Thyroid gland (tissue), 4 donors: ENCODE measurements at places on chromosomes 7 and 10. TPM values are rescaled to one million over a fixed set of nuclear protein-coding genes. Genes with fewer than 3 reads are reported as not detected.

DNA sequence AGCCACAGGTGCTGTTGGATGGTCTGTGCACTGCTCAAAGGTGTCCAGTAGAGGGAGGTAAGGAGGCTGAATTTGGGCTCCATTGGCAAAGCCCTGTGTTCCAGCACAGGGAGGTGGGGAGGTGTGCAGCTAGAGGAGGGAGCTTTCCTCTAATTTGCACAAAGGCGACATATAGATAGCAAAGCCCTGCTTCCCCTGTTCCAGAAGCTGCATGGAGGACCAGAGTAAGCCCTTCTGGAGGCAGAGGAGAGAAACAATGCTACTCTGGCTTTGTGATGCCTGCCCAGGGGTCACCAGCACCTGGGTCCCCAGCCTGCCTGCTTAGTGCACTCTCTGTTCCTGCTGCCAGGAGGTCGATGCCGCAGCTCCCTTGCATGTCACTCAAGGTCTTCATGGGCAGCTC is 3.4 kb upstream of the ARHGAP22 start:
- H3K27me3 ChIP-seq: no peaks in the 10 kb centered on the region
- H3K4me1 ChIP-seq: peaks cover 13% of the 10 kb centered on the region
- DNase-seq: peak; percentile 38
- no peak overlapping the region for H3K4me3 ChIP-seq
- no peak overlapping the region for H3K27ac ChIP-seq

GRCh38 chr7:37038706-37039105 is 314.4 kb upstream of the AOAH start:
- no peak overlapping the region for H3K4me3 ChIP-seq
- no peaks in the 10 kb centered on the region for H3K36me3 ChIP-seq
- H3K27me3 ChIP-seq: no peaks in the 10 kb centered on the region
- no peaks in the 10 kb centered on the region for H3K4me1 ChIP-seq

Gene TLL2
- 1.6 TPM for total RNA-seq

- H3K27ac ChIP-seq: no peak overlapping the region
- H3K4me3 ChIP-seq: no peak overlapping the region
- no peak for DNase-seq
- no peaks in the 10 kb centered on the region for H3K36me3 ChIP-seq
- H3K27me3 ChIP-seq: no peaks in the 10 kb centered on the region
Measured at GRCh38 chr10:71082960-71083715, 129.2 kb upstream of the UNC5B start.

DNA sequence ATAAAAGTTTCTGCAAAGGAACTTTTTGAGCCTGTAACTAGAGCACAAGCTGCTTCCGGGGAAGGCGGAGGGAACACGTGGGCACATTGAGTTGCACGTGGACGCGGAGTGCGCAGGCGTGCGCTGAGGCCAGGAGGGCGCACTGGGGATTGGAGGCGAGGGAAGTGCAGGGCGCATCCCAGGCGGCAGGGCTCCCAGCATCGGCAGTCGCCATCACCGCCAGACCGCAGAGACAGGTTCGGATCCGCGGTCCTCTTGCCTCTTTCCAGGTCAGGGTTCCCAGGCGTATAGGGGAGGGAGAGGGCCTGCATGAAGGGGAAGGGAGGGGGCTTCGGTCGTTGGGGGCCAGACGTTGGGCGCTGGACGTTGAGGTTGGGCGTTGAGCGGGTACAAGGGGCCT is at the start of gene TDRD1:
Gene TDRD1 (plus strand): TSS at position 206 of the 400 bp plus-strand sequence. CDS start 8,479 bp downstream, outside the sequence.
- no peak within 1 kb of the TSS for H3K27ac ChIP-seq
- DNase-seq: no peak
- no peaks in the 10 kb centered on the region for H3K36me3 ChIP-seq
- H3K4me1 ChIP-seq: no peaks in the 10 kb centered on the region
- H3K27me3 ChIP-seq: no peaks in the 10 kb centered on the region
- H3K4me3 ChIP-seq: no peak within 1 kb of the TSS

GRCh38 chr7:41954976-41955375 is 252.1 kb upstream of the INHBA start:
- H3K4me1 ChIP-seq: peaks cover 25% of the 10 kb centered on the region
- H3K36me3 ChIP-seq: no peaks in the 10 kb centered on the region
- no peak for DNase-seq

Gene CCDC146
- total RNA-seq: 35.9 TPM

Gene HTR5A
- not detected for total RNA-seq

Gene KAZALD1
- total RNA-seq: 3.7 TPM

GRCh38 chr7:22192801-22193200 is 164.2 kb downstream of the RAPGEF5 start:
- peaks cover 10% of the 10 kb centered on the region for H3K4me1 ChIP-seq
- DNase-seq: no peak
- H3K27ac ChIP-seq: no peak overlapping the region
- H3K27me3 ChIP-seq: no peaks in the 10 kb centered on the region

Gene MLXIPL
- total RNA-seq: 9.7 TPM

Gene UCMA
- not detected for total RNA-seq

- H3K4me3 ChIP-seq: no peak overlapping the region
- DNase-seq: no peak
- H3K27me3 ChIP-seq: peaks cover 50% of the 10 kb centered on the region
- no peak overlapping the region for H3K27ac ChIP-seq
- H3K4me1 ChIP-seq: peaks cover 8% of the 10 kb centered on the region
Measured at GRCh38 chr7:27249724-27250556, 7.3 kb downstream of the EVX1 start.

Gene EFCAB10
- not detected for total RNA-seq

Gene CRTAC1
- total RNA-seq: 2.6 TPM

- H3K4me1 ChIP-seq: no peaks in the 10 kb centered on the region
- DNase-seq: no peak
- H3K27ac ChIP-seq: no peak overlapping the region
- no peaks in the 10 kb centered on the region for H3K27me3 ChIP-seq
Measured at GRCh38 chr7:112546723-112547513, 66.1 kb downstream of the LSMEM1 start.

DNA sequence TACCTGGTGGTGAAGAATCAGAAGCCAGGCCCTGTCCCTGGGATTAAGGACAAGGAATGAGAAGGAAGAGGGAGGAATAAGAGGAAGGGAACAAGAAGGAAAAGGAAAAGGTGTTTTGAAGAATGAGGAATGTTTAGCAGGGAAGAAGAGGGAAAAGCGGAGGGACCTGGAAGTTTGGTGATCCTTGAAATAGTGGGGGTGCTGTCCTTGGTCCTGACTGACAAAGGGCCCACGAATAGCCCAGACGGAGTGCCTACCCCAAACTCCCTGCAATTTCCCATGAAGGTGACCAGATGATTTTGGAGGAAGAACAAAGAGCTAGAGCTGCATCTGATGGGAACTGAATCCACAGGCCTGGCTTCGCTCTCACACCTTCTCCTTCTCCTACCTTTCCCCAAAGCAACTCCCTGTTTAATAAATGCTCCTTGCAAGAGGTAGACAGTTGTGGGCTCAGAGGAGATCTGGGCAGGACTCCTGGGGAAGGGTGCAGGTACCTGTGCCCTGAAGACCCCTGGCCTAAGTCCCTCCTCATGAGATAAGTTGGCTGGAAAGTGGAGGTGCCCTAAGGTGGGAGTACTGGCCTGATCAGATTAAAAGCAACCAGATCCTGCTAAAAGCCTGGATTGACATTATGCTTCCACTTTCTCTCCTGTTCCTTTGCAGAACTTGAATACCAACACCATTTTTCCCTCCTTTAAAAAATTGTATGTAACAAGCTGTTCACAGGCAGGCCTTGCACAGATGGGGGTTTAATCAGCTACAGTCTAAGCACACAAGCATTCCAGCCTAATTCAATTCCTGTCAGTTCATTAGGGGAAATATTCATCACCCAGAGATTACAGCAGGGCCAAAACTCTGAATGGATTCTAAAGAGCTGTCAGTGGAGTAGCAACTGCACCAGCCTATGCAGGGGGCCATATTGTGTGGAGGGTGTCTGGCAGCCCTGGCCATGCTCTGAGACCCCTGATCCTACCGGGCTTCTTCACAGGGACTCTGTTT is 19.4 kb downstream of the KAZALD1 start:
- no peak overlapping the region for H3K4me3 ChIP-seq
- no peaks in the 10 kb centered on the region for H3K36me3 ChIP-seq
- H3K27me3 ChIP-seq: no peaks in the 10 kb centered on the region

Gene TMEM184A
- total RNA-seq: 0.44 TPM

GRCh38 chr7:102407910-102408309 is 11.7 kb downstream of the PRKRIP1 start:
- H3K4me1 ChIP-seq: no peaks in the 10 kb centered on the region
- H3K27ac ChIP-seq: no peak overlapping the region
- DNase-seq: no peak
- peaks cover 62% of the 10 kb centered on the region for H3K36me3 ChIP-seq
- no peak overlapping the region for H3K4me3 ChIP-seq

Gene NPFFR1
- total RNA-seq: 0.13 TPM

Gene NANOS1
- 25.0 TPM for total RNA-seq

DNA sequence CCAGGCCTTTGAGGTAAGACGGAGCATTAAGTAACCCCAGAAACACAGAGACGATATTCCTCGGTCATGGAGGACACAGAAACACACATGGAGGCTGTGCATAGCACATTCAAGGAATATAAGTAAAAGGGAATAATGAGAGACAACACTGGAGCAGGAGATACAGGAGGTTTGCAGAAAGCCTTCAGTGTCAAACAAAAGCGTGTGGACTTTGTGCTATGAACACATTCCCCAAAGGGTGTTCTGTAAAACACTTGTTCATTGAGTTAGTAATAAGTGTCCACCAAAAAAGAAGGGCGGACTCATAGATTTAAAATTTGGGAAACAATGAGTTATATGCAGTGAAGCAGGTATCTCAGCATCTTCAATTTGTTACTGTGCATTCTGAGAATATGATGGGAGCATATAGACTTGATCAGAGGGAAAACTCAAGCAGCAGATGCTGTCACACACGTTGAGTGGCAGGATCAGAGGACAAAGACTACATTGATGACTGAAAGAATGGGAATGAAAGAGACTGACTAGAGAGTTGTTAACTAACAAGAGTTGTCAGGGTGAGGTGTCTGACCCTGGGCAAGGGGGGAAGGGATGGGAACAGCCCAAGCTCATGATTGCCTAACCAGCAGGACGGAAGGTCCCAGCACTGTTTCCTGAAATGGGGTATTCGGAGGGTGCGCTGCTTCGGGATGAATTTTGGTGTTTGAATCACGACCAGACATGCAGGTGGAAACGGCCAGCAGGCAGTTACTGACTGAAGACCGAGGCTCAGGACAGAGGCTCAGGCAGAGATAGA is 85.2 kb upstream of the VIPR2 start:
- no peaks in the 10 kb centered on the region for H3K36me3 ChIP-seq
- no peak overlapping the region for H3K27ac ChIP-seq
- no peak overlapping the region for H3K4me3 ChIP-seq
- H3K4me1 ChIP-seq: no peaks in the 10 kb centered on the region
- no peaks in the 10 kb centered on the region for H3K27me3 ChIP-seq

DNA sequence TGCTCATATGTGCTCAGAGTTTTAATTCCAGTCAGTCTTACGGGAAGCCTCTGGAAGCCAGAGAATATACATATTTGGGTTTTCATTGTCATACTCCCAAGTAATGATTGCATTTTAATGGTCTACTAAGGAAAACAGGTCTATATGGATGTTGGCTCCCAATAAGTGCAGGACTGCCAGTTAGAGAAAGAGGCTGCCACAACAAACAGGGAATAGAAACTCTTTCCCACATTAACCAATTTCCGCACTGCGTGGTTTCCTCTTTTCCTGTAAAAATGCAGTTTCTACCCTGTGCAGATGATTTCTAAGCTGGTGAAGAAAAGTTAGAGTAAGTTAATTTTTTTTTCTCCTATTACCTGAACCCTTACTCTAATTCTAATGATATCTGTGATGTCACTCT is 78.2 kb downstream of the CCSER2 start:
- no peaks in the 10 kb centered on the region for H3K36me3 ChIP-seq
- no peak overlapping the region for H3K27ac ChIP-seq
- H3K4me1 ChIP-seq: peaks cover 8% of the 10 kb centered on the region
- no peaks in the 10 kb centered on the region for H3K27me3 ChIP-seq

GRCh38 chr7:149310113-149310836 is 48.3 kb downstream of the ZNF783 start:
- no peak overlapping the region for H3K27ac ChIP-seq
- DNase-seq: no peak
- no peaks in the 10 kb centered on the region for H3K36me3 ChIP-seq
- H3K4me1 ChIP-seq: no peaks in the 10 kb centered on the region

DNA sequence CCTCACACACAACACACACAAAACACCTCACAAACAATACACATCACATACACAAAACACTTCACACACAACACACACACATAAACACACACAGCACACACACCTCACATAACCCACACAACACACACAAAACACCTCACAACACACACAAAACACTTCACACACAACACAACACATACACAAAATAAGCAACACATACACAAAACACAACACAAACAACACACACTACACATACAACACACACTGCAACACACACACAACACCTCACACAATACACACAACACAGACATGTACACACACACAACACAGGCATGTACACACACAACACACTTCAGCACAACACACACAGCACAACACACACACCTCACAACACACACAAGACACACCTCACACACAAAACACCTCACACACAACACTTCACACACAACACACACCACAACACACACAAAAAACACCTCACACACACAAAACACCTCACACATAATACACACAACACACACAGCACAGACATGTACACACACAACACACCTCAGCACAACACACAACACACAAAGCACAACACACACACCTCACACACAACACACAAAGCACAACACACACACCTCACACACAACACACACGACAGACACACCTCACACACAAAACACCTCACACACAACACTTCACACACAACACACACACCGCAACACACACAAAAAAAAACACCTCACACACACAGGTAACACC is 107.5 kb downstream of the TNS3 start:
- H3K36me3 ChIP-seq: no peaks in the 10 kb centered on the region
- no peak for DNase-seq
- H3K4me1 ChIP-seq: peaks cover 67% of the 10 kb centered on the region
- H3K27ac ChIP-seq: no peak overlapping the region
- H3K27me3 ChIP-seq: no peaks in the 10 kb centered on the region

- no peak overlapping the region for H3K4me3 ChIP-seq
- H3K27me3 ChIP-seq: no peaks in the 10 kb centered on the region
- H3K27ac ChIP-seq: no peak overlapping the region
- DNase-seq: no peak
- no peaks in the 10 kb centered on the region for H3K4me1 ChIP-seq
Measured at GRCh38 chr10:119688033-119688508, 36.9 kb downstream of the BAG3 start.

GRCh38 chr10:33441561-33441960 is 107.1 kb upstream of the NRP1 start:
- H3K27ac ChIP-seq: no peak overlapping the region
- no peaks in the 10 kb centered on the region for H3K27me3 ChIP-seq
- H3K36me3 ChIP-seq: no peaks in the 10 kb centered on the region
- no peak for DNase-seq
- no peak overlapping the region for H3K4me3 ChIP-seq
- H3K4me1 ChIP-seq: no peaks in the 10 kb centered on the region

Gene FAM25G
- total RNA-seq: not detected

Gene RGS10
- 97.6 TPM for total RNA-seq

DNA sequence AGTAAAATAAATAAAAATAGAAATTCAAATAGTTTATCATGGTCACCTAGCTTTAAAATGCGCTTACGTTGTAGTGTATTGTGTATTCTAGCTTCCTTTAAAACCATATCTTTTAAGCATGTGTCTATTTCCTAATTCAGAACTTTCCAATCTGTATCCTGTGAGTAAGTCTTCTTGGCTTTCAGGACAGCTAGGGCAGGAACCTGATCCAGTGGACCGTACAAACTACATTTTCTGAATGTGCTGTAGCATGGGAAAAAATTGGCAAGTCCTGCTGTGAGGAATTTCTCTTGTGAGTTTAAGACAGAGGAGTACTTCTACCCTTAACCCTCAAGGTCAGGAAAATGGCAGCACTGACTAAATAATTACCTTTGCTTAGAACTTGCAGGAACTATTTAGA is 12.1 kb downstream of the OPN1SW start:
- H3K27ac ChIP-seq: peak overlapping the region; percentile 67
- peak; percentile 69 for DNase-seq
- H3K4me3 ChIP-seq: no peak overlapping the region

Gene RTKN2
- 1.6 TPM for total RNA-seq
